ENCODE measurements at places on chromosomes 1 and 21.

GRCh38 chr1:185292237-185292636 is 24.8 kb downstream of the IVNS1ABP start:
- DNase-seq, result no peak

GRCh38 chr1:52641307-52641706 is 8.3 kb downstream of the SHISAL2A start:
- DNase-seq, result no peak

- DNase-seq, result no peak
These were observed 693.5 kb upstream of the PTBP2 start for GRCh38 chr1:96028071-96028470.

DNA sequence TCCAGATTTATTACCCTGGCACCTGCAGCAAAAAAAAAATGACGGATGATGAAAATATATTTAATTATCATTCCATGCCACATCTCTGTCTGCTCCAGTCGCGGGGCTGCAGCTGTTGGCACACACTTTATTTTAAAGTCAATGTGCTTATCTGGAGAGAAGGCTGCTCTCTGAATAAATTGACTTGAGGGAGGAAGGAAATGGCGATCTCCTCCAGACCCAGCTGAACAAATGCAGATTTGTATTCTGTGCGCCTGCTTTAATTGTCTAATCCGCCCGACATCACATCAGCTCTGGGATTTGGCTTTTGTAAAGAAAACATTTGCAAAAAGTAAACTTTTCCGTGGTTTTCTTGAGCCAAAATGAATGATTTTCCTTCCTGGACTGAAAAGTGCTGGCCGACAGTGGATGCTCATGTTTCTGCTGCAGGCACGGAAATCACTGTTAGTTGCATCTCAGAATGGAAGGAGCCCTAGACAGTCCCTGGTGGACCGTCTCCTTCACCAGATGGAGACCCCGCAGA is 150.2 kb downstream of the CAMTA1 start:
- peak; percentile 79 for DNase-seq

GRCh38 chr1:183892351-183892793 is 87.5 kb downstream of the RGL1 start:
- DNase-seq, result no peak

- no peak for DNase-seq
These were observed 4.0 kb downstream of the H3-3A start for GRCh38 chr1:226066415-226067078.

DNA sequence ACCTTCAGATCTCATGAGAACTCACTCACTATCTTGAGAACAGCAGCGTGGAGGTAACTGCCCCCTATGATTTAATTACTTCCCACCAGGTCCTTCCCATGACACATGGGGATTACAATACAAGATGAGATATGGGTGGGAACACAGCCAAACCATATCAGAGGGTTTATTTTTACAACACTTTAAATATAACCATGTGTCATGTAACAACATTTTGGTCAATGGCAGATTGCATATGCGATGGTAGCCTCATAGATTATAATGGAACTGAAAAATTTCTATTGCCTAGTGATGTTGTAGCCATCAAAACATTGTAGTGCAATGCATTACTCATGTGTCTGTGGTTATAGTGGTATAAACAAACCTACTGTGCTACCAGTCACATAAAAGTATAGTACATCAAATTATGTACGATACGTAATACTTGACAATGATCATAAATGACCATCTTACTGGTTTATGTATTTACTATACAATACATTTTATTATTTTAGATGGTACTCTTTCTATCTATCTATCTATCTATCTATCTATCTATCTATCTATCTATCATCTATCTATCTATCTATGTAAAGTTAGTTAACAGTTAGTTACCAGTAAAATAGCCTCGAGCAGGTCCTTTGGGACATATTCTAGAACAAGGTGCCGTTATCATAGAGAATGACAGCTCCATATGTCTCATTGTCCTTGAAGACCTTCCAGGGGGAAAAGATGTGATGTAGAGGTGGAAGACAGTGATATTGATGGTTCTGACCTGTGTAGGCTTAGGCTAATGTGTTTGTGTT is 12.6 kb upstream of the S100B start:
- no peak for DNase-seq

- no peak for DNase-seq
These were observed 40.5 kb upstream of the PAXBP1 start for GRCh38 chr21:32812035-32812434.

GRCh38 chr1:16139473-16139962 is 16.4 kb downstream of the EPHA2 start:
- DNase-seq, result no peak

GRCh38 chr1:155324717-155325602 is 4.3 kb downstream of the RUSC1 start:
- DNase-seq, result peak; percentile 22

GRCh38 chr1:178339834-178340233 is 156.9 kb downstream of the CLEC20A start:
- no peak for DNase-seq

DNA sequence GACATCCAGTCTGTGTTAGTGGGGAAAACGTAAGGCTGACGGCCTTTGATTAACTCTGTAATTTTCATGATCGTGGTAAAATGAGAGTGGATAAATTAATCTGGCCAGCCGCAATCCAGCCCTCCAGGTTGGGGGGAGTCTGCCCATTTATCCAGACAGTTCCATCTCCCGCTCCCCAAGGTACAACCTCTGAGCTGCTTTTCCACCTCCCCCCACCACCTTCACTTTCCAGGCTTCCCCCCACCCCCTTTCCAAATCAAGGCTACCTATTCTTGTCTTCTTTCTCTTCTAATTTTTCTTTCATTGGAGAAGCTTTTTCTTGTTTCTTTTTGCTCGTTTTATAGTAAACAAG is 6.0 kb downstream of the MIER1 start:
- DNase-seq, result no peak

DNA sequence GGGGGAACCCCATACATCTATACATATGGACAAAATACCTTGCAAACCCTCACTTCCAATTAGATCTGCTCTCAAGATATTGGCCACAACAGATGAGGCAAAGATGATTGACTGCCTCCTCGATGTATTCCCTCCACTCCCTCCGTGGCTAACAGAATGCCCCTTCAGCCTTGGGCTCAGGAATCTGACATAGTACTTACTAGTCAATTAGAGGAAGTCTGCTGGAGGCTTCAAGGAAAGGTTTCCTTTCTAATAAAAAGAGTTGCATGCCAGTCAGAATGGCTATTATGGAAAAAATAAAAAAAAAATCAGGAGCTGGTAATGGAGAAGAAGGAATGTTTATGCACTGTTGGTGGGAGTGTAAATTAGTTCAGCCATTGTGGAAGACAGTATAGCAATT is 90.4 kb upstream of the VAV3 start:
- no peak for DNase-seq

DNA sequence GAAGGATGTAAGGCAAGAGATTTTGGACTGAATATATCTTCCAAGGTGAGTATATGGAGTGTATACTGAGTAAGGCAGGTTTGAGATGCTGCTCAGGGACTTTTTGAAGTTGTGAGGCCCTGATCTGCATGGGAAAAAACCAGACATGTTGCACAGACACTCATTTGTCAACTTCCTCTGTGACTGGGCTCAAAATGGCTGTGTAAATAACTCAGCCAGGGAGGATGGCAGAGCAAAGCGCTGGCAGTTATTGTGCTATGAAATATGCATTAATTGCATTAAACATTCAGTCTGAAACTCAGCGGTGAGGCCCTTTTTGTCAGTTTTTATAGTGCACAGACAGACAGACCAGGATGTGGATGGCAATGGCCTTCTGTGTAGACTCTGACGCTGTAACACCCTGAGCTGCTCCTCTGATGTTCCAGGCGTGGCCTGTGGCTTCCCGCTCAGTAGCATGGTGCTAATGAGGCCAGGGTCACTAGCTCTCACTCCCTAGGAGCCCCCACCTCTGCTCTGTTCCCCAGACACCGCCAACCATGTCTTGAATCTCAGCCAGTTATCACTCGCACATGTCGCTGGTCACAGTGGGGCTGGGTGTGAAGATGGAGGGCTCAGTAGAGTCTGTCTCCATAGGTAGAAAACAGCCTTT is 307.0 kb upstream of the PROX1 start:
- no peak for DNase-seq

GRCh38 chr1:200048244-200048643 is 20.7 kb downstream of the NR5A2 start:
- DNase-seq, result no peak

- DNase-seq, result no peak
These were observed 53.8 kb upstream of the NUF2 start for GRCh38 chr1:163267962-163268361.

DNA sequence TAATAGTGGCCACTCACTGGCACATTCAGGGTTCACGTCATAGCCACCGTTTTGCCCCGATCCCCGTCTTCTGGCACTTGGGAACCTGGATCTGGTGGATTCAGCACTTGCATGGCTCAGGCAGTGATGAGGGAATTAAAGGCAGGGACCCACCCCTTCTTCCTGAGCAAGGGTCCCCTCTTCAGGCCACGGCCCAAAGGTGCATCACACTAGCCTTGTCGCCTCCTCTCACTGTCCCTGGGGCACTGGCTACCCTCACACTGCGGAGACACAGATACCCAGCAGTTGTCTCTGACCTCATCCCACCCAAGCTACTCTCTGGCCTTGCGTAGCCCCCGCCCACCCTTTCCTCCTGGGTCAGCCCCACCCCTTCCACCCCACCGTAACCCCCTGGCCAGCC is 19.9 kb upstream of the LDLRAP1 start:
- no peak for DNase-seq

DNA sequence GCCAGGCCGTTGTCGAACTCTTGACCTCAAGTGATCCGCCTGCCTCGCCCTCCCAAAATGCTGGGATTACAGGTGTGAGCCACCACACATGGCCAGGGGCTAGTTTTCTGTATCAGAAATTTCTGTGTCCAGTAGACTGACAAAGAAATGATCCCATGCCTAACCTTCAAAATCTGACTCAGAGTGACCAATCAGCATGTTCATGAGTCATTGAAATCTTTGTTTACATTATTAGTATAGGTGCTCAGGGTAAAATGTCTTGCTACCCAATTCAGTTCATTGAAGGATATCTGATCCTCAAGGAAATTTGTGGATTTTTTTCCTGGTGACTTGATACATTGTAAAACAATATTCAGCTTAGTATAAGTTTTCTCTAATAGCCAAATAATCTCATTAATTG is 11.0 kb upstream of the LDLRAD2 start:
- DNase-seq, result no peak

DNA sequence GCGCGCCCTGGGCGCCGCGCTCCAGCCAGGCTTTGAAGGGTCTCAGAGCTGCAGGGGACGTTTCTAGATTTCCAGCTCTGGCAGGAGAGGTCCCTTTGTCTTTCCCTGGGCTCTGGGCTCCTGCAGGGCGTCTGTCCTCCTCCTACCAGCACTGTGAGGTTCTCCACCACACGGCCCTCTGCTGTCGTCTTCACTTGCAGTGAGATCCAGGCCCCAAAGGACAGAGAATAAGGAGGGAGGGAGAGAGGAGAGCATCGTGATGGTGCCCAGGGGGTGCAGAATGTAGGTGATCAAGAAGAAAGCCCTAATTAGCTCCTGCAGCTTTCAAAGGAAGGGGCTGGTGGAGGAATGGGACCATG is 4.2 kb upstream of the GNB1 start:
- no peak for DNase-seq

DNA sequence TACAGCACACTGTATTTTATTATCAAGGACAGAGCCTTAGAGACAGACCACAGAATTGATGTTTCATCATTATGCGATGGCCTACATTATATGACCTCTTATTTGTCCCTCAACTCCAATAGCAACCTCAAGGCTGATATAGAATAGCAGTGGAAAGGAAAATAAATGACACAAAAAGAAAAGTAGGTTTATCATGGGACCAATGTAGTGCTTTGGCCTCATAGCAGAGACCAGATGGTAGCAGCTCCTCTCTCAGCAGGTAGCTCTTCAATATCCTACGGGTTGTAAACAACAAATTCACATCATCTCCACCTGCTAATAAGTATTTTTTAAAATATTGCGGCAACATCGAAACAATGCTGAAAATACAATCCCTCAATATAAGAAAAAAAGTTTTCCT is 25.2 kb downstream of the ANP32E start:
- DNase-seq, result no peak

GRCh38 chr1:204480515-204480914 is 14.1 kb downstream of the PIK3C2B start:
- DNase-seq, result no peak

DNA sequence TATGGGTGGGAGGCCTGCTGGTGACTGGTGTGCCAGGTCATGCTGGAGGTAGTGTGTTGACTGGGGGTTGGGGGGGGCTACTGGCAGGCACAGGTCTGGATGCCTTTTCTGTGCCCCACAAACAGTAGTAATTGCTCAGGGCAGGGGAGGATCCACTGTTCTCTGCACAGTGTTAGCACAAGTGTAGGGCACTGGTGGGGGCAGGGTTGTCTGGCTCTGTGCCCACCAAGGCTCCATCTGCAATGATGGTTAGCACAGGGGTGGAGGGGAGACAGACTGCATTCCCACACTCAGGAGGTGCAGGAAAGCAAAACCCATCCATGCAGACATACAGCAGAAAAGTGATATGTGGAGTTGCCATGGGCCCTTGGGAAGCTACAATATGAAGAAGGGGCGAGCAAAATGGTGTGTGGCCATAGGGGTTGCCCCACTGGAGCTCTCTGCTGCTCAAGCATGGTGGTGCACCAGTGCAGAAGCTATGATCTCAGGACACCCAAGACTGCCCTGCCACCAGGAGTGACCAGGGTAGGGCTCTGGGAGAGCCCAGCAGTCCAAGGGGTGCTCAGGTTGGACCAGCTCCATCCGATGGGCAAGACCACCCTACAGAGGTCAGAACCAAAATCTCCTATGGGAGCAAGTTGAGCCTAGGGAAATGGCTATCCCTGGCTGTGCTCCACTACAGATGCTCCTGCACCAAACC is 122.2 kb upstream of the KCTD3 start:
- DNase-seq, result no peak

DNA sequence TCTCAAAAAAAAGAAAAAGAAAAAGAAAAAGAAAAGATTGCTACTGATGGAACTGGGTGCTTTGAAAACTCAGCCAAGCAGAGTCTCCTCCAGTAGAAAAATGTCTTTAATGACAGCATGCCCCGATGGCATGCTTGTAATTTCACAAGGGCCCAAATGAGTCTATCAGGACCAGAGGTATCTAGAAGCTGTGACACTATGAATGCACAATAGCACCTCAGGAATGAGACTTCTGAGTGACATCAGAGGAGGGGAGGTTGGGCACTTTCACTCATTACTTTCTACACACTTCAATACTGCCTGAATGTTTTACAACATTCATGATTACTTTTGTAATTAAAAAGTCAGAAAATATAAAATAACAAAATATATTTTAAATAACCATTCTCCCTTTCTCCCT is 15.1 kb upstream of the CD58 start:
- no peak for DNase-seq

GRCh38 chr1:61782771-61783170 is 40.5 kb downstream of the PATJ start:
- DNase-seq, result no peak

- no peak for DNase-seq
These were observed 89.3 kb downstream of the HMCN1 start for GRCh38 chr1:185823467-185823866.
